Fibroblast of lung (primary cell): ENCODE measurements at places on chromosomes 12 and 14. TPM values are rescaled to one million over a fixed set of nuclear protein-coding genes. Genes with fewer than 3 reads are reported as not detected.

The ADCK1 gene
- 4.6 and 5.4 TPM in 2 replicates for total RNA-seq

The DLGAP5 gene
- 0.77 and 8.1 TPM in 2 replicates for total RNA-seq

The NYNRIN gene
- total RNA-seq = 8.2 and 16.2 TPM in 2 replicates

The VRTN gene
- not detected in 2 replicates for total RNA-seq

The ZC2HC1C gene
- 1.5 and 1.8 TPM in 2 replicates for total RNA-seq

The TAS2R20 gene
- total RNA-seq = 2.1 and 3.3 TPM in 2 replicates

The LLPH gene
- total RNA-seq = 5.8 and 6.7 TPM in 2 replicates

The ATG14 gene
- total RNA-seq = 18.5 and 21.6 TPM in 2 replicates

The NDUFA12 gene
- 79.6 and 102 TPM in 2 replicates for total RNA-seq

The GALNT16 gene
- total RNA-seq = 8.5 and 9.6 TPM in 2 replicates

The RPL10L gene
- total RNA-seq = not detected in 2 replicates
